ENCODE measurements at places on chromosomes 6 and 20. TPM values are rescaled to one million over a fixed set of nuclear protein-coding genes. Genes with fewer than 3 reads are reported as not detected.

DNA sequence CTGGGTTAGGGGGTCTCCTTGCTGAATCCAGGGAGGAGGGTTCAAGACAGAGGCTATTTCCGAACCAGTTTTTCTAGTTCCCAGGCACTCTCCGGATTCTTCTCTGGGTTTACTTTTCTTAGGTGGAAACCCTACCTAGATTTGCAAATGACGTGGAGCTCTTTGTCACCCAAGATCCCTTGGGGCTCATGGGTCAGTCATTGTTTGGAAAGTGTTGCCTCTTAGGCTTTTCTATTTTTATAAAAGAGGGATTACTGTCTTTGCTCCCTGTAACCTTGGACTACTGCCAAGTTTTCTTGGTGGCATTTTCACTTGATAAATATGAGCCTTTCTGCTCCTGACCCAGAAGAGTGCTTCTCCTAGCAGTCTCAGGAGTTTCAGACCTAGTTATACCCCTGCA lies 33.6 kb downstream of the FAM209B start:
- DNase-seq: no peak

- DNase-seq: no peak
Measured at GRCh38 chr6:131041814-131042213, 21.2 kb downstream of the EPB41L2 start.

DNA sequence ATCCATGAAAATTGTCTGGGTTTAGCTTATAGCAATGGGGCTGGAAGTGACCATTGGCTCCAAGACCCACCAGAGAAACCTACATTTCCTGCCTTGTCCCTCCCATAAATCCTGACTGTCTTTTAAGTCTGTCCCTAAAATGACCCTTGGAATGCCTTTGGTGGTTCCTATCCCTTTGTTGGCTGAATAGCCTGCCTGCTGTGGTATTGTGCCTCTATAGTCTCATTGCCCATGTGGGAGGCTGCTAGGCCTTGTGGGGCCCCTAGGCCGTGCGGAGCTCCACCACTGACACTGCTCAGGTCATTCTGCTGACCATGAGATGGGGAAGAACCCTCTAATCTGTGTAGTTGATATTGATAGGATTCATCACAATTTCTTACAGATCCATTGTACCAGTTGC lies 43.3 kb downstream of the SCP2D1 start:
- DNase-seq: no peak

The ENPP5 gene
- 2.2 TPM for total RNA-seq

- no peak for DNase-seq
Measured at GRCh38 chr20:3815703-3816315, 4.5 kb upstream of the AP5S1 start.

DNA sequence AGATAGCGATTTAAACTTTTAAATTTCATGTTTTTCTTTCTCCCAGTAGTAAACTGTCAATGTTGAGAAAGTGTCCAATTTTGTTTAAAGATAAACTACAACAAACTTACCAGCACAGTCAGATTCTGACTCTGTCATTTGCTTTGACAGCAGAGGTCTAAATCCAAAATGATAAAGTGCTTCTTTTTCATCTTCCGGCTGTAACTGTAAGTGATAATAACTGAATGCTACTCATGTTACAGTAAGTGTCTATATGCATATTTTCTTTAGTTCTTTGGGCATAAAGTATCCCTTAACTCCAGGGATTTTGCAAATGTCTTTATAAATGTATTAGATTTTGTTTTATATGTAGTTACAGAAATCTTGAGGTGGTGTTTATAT lies 610.4 kb downstream of the RFPL4B start:
- DNase-seq: no peak

DNA sequence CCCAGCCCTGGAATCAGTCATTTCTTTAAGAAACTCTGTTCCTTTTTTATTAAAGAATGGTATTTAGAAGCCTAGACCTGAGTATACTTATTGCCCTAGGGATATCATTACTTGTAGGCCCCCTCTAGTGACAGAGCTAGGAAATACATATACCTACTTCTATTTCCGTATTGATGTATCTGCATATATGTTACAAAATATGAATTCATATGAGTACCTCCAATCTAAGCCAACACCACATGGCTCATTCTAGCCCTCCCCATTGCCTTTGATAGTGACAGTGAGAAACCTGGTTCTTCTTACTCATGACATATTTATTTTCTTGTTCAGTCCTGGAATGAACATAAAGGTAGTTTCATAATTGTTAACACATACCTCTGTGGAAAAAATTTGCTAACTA lies 137.2 kb downstream of the FARS2 start:
- peak; percentile 56 for DNase-seq

GRCh38 chr6:106757267-106757666 lies 127.9 kb downstream of the QRSL1 start:
- no peak for DNase-seq

The CALHM6 gene
- 0.67 TPM for total RNA-seq
